ENCODE measurements at places on chromosomes 5 and 9.

DNA sequence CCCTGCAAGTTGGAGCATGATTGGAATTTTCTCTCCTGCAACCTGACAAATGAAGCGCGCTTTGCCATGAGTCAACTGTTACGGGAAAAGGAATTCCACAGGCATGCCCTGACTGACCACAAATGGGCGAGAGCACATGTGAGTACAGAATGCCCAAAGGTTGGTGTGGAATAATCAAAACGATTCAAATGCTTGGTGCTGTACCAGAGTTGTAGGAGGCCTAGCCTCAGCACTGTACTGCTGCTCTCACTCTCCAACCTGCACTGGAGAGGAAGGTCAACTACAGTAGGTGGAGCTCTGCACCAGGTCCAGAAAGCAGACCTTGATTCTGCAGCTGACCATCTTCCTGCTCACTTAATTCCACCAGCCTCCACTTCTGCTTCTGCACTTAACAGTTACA, 406.9 kb upstream of the ACTBL2 start:
- no peak for DNase-seq

- no peak for DNase-seq
Measured at GRCh38 chr9:109826559-109826958, 46.6 kb downstream of the PALM2AKAP2 start.

DNA sequence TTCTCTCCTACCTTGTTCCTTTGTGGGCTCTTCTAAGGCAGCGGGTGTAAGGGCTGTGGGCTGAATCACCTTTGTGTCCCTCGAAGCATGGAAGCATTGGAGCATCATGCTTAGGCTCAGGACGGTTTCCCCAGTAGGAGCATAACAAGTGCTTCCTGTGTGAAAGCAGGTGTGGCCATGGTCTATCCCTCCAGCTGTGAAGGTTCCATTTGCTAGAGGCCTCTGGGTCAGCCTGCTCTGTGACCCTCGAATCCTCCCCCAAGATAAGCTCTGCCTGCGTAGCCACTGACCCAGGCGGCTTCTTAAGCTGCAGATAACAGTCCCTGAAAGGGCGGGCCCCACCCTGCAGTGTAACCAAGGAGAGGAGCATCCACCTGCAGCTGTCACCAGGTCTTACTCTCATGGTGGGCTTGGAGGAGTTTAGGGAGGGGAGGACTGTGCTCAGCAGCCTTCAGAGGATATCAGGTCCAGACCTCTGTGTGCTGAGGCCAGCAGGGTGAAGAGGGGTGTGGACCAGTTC, 8.4 kb upstream of the NDST1 start:
- DNase-seq: no peak

- DNase-seq: no peak
Measured at GRCh38 chr5:68554571-68555279, 339.2 kb downstream of the PIK3R1 start.

DNA sequence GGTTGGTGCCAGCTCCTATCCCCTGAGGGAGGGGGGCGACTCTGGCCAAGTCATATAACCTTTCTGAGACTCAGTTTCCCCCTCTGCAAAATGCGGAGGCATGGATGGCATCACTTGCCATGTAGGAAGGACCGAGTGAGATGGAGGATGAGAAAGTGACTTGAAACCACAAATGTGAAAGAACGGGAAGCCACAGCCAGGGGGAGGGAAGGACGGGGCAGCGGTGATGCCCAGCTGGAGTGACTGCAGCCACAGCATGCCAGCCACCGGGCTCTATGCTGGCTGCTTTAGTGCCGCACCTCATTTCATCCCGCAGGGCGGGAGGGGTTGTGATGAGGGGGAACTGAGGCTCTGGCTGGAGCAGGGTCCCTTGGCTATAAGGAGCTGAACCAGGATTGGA, 74.5 kb downstream of the HMCN2 start:
- peak; percentile 49 for DNase-seq

DNA sequence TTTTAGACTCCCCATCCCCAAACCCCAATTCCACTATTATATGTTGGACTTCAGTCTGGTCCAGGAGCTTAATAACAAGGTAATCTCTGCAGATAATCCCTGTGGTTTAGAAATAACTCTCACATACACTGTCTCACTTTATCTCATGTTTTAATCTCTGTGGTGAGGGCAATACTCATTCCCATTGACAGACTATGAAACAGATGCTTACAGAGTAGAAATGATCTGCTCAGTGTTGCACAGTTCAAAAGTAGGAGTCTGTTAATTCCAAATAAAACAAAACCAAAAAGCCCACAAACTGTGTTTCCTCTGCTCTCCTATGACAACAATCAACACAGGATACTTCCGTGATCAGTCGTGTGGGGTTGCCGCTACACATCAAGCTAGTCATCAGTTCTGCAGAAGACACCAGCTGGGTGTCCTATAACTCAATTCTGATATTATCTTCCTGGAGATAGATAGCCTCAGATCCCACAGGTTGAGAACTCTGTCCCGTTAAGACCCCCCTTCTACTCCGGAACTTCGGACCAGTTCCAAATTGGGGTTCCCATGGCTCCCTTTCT, 26.3 kb upstream of the FANCC start:
- DNase-seq: no peak
